ENCODE measurements at places on chromosomes 4 and X.

- no peak for DNase-seq
Observed at GRCh38 chr4:82629238-82630000, 67.6 kb upstream of the TMEM150C start.

DNA sequence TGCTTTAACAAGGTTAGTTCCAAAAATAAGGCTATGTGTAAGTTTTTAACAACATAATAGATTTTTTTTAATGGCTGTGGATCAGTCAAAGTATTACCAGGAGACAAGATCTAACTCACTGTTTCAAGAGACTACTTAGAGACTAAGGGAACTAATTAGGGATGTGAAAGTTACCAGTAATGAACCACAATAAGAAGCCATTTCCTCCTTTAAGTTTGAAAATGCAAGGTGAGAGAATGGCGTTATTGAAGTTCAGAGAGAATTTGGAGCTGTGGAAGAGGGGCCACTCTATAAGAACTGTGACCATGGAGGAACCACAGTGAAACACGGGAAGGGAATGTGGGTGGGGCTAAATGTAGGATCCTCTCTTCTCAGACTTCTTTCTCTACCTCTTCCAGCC lies 624.2 kb downstream of the GLUD2 start:
- DNase-seq, result no peak

DNA sequence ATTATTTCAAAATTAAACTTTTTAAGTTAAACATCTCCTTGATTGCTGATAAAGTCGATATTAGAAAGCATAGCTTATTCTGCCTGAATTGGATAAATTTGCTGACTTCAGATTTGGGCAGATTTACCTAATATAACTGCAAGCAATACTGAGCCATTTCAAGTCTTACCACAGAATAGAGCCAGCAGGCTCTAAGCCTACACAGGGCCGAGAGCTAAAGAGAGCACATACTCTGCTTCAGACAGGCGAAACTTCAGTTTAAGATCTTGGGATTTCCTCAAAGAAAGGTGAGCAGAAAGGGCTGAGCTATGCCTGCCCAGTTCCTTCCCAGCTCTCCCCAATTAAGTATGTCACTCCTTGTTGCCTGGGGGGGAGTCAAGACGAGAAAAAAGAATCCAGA lies 240.6 kb upstream of the NOCT start:
- DNase-seq, result no peak

- DNase-seq, result no peak
Observed at GRCh38 chr4:83083925-83084475, 30.5 kb downstream of the PLAC8 start.

DNA sequence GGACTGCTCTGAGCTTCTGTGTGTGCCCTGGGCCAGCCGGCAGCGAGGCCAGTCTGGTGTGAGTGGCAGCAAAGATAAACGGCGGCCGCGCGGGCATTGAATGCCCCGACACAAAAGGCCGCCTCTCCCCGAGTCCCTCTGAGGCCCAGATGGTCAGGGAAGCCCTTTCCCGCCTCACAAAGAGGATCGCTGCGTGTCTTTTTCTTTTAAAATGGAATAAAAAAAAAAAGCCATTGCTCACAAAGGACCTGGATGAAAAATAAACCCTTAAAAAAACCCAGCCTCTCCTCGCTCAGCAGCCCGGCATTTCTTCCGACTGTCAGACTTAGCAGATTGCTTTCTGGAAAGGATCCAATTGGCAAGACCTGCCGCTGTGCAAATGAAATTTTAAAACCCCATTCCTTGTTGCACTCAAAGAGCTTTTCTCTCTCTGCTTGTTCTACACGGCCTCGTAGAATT lies 578.7 kb downstream of the BCOR start:
- peak; percentile 14 for DNase-seq

GRCh38 chr4:96744676-96745075 lies 904.8 kb downstream of the PDHA2 start:
- DNase-seq, result no peak

- DNase-seq, result no peak
Observed at GRCh38 chrX:118152721-118153120, 36.1 kb upstream of the KLHL13 start.

DNA sequence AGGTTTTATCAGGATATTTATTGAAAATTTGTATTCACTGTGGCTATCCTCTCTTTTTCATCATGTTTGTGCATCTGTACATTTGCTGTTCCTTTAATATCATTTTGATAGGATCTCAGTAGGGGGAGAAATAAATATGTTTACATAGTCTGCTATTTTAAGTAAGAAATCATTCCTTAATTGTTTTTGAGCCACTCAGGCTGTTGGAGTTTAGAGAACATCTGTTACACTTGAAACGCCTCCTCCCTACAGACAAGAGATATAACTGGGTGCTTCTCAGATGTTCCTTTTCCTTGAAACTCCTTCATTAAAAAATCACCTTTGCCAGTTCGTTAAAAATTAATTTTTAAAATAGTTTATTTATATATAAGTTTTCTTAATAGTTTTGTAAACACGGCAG lies 59.4 kb downstream of the QRFPR start:
- DNase-seq, result no peak

- no peak for DNase-seq
Observed at GRCh38 chr4:186487726-186488125, 67.6 kb downstream of the MTNR1A start.
